ENCODE measurements at places on chromosomes 4 and X.

DNA sequence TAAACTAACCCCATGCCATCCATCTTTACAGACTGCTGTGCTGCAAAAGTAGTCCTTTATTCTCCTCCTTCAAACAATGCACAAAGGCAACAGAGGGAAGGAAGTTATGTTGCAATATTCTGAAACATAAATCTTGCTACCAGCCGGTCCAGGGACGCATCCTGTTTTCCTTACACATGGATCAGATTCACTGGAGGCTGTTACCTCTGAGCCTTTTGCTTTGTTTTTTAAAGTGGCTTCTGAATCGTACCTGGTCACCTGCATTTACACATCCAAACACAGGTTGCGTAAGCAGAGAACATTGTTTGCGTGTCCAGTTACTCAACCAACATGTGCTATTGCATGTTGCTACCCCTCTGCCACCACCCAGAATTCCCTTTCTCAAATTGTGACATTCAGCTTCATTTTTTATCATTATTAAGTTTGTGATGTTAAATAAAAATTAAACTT, 8.8 kb downstream of the PPARGC1A start:
- H3K27me3 ChIP-seq, result no peaks in the 10 kb centered on the region
- H3K27ac ChIP-seq, result no peak overlapping the region
- DNase-seq, result no peak
- H3K36me3 ChIP-seq, result no peaks in the 10 kb centered on the region

DNA sequence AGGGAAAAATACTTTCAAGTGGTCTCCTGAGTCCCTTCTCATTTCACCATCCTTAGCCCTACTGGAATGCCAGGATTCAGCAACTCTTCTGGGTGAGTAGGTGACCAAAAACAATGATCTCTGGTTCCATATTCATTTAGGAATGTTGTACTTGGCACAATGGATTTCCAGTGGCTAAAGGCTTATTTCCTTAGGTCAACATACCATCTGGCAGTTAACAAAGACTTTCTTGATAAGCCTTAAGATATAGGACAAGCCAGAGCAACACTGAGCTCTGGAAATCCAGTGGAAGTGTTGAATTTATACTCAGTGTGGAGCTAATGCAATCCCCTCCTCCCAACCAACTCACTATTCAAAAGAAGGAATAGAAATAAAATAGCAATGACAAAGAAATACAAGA, 139.4 kb upstream of the EMCN start:
- no peaks in the 10 kb centered on the region for H3K4me1 ChIP-seq
- H3K36me3 ChIP-seq, result no peaks in the 10 kb centered on the region
- no peak overlapping the region for H3K27ac ChIP-seq

DNA sequence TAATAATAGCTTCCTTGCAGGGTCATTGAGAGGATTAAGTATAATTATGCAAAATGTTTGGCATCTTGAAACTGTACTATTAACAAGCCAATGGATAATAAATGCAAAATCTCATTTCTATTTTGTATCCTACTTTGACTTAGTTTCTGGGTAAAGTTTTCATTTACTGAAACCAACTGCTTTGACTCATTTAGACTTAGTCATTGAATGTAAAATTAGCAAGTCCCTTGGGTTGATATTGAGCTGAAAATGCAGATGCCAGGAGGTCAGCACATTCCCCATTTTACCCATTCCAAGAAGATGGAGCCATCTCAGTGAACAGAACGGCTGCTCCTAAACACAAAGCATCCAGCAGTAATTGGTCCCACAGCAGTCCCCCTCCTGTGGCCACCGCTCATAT, 74.7 kb upstream of the GATB start:
- DNase-seq, result no peak
- H3K4me3 ChIP-seq, result no peak overlapping the region
- H3K4me1 ChIP-seq, result no peaks in the 10 kb centered on the region
- H3K27ac ChIP-seq, result no peak overlapping the region
- no peaks in the 10 kb centered on the region for H3K36me3 ChIP-seq
- no peaks in the 10 kb centered on the region for H3K27me3 ChIP-seq

- no peaks in the 10 kb centered on the region for H3K4me1 ChIP-seq
- no peaks in the 10 kb centered on the region for H3K27me3 ChIP-seq
- DNase-seq, result no peak
- no peak overlapping the region for H3K27ac ChIP-seq
These were observed 20.8 kb downstream of the ABHD18 start for GRCh38 chr4:127985989-127986388.

DNA sequence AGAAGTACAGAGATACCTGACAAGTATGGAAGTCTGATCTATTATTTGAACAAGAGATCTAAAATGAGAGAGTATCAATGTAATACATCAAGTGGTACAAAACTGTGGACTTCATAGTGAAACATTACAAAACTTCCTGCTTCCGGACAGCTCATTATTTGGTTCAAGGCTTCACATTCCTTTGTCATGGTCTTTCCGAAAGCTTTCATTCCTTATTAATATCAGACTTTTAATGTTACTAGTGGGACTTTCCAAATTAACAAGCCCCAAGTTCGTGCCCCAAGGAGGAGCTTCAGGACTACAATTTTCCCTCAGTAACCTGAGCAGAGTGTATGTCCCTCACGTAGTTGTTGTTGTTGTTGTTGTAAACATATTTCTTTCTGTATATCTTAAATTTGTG, 1.2 kb downstream of the CHIC2 start:
- H3K4me1 ChIP-seq, result peaks cover 54% of the 10 kb centered on the region
- H3K27ac ChIP-seq, result peak overlapping the region; percentile 98
- no peaks in the 10 kb centered on the region for H3K36me3 ChIP-seq
- H3K27me3 ChIP-seq, result no peaks in the 10 kb centered on the region
- H3K4me3 ChIP-seq, result peak overlapping the region; percentile 92

GRCh38 chr4:184648054-184648312, 1.3 kb downstream of the CASP3 start:
- peak overlapping the region; percentile 95 for H3K27ac ChIP-seq
- peak overlapping the region; percentile 86 for H3K4me3 ChIP-seq
- peaks cover 44% of the 10 kb centered on the region for H3K4me1 ChIP-seq
- H3K36me3 ChIP-seq, result peaks cover 5% of the 10 kb centered on the region

- H3K36me3 ChIP-seq, result no peaks in the 10 kb centered on the region
- H3K4me1 ChIP-seq, result no peaks in the 10 kb centered on the region
- no peak overlapping the region for H3K4me3 ChIP-seq
- H3K27me3 ChIP-seq, result no peaks in the 10 kb centered on the region
These were observed 92.3 kb downstream of the UCHL1 start for GRCh38 chr4:41349021-41349420.

- no peaks in the 10 kb centered on the region for H3K36me3 ChIP-seq
- peaks cover 10% of the 10 kb centered on the region for H3K4me1 ChIP-seq
These were observed 395 bp upstream of the SOWAHB start for GRCh38 chr4:76898385-76898692.

- H3K27ac ChIP-seq, result peak overlapping the region; percentile 58
- H3K36me3 ChIP-seq, result no peaks in the 10 kb centered on the region
- peaks cover 17% of the 10 kb centered on the region for H3K4me1 ChIP-seq
- no peaks in the 10 kb centered on the region for H3K27me3 ChIP-seq
- no peak for DNase-seq
- H3K4me3 ChIP-seq, result no peak overlapping the region
These were observed 119.2 kb downstream of the IRF2 start for GRCh38 chr4:184355111-184355604.

DNA sequence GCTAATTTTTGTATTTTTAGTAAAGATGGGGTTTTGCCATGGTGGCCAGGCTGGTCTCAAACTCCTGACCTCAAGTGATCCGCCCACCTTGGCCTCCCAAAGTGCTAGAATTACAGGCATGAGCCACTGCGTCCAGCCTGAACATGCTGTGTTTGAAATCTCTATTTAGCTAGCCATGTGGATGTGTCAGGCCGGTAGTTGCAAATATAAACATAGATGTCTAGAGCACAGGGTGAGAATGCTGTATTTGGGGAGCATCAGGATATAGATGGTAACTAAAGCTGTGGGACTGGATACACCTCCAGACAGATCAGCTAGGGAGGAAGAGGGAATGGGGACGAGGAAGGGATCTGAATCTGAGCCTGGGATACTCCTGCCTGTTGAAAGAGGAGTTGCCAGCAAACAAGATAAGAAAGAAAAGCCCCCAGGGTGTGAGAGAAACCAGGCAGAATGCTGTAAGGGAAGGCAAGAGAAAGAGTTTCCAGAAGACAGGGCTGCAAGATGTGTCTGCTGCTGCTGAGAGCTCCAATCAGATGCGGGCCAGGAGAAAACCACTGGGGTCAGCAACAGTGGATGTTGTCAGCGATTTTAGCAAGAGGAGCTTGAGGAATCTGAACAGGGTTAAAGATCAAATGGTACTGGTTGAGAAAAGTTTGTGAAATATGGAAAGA, 177.4 kb downstream of the PALLD start:
- H3K4me1 ChIP-seq, result peaks cover 4% of the 10 kb centered on the region
- H3K27me3 ChIP-seq, result no peaks in the 10 kb centered on the region
- DNase-seq, result no peak
- no peaks in the 10 kb centered on the region for H3K36me3 ChIP-seq
- no peak overlapping the region for H3K27ac ChIP-seq

DNA sequence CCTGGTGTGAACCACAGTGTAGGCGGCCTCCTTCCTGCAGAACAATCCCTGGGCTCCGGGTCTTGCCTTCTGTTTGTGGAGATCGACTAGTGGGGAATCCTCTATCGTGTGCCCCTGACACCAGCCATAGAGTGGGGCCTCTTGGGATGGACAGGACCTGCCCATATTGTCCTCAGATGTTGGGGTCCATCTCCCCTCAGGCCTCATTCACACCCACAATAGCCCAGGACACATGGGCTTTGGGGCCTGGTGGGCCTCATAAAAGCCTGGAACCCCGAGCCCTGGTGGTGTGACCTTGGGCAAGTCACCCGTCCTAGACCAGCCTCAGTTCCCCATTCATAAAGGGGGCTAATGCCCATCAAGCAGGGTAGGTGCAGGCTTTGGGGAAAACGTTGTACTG, 13.2 kb upstream of the GAGE10 start:
- H3K4me3 ChIP-seq, result no peak overlapping the region
- H3K27me3 ChIP-seq, result no peaks in the 10 kb centered on the region
- no peaks in the 10 kb centered on the region for H3K4me1 ChIP-seq
- no peaks in the 10 kb centered on the region for H3K36me3 ChIP-seq
- DNase-seq, result no peak

- H3K4me1 ChIP-seq, result no peaks in the 10 kb centered on the region
- H3K4me3 ChIP-seq, result no peak overlapping the region
- no peak overlapping the region for H3K27ac ChIP-seq
- H3K36me3 ChIP-seq, result no peaks in the 10 kb centered on the region
- DNase-seq, result no peak
These were observed 696.9 kb downstream of the PCDH7 start for GRCh38 chr4:31417040-31417439.

DNA sequence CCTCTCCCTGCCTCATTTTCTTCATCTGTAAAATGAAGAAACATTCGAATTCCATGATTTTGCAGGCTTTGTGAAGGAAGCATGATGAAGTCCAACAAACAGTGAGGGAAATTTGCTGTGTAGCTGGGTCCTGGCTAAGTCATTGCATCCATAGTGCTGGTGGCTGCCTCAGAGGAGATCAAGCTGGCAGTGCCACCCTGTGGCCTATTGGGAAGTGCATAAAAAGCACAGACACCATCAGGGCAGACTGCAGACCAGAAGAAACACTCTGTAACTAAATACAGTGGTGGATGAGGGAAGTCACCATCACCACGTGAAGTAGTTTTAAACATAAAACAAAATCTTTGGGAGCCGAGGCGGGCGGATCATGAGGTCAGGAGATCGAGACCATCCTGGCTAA, 40.7 kb upstream of the DDX3X start:
- no peaks in the 10 kb centered on the region for H3K4me1 ChIP-seq
- no peaks in the 10 kb centered on the region for H3K27me3 ChIP-seq
- no peak overlapping the region for H3K4me3 ChIP-seq
- no peak overlapping the region for H3K27ac ChIP-seq
- DNase-seq, result no peak

DNA sequence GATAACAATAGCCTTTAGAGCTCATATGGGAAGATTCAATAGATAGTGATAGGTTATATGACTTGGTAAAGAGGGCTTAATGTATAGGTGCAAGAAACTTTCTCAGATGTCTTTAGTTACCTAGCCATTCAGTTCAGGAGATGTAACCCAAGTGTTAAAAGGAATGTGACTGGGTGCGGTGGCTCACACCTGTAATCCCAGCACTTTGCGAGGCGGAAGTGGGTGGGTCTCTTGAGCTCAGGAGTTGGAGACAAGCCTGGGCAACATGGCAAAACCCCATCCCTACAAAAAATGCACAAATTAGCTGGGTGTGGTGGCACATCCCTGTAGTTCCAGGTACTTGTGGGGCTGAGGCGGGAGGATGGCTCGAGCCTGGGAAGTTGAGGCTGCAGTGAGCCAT, 7.9 kb downstream of the TET2 start:
- no peak overlapping the region for H3K4me3 ChIP-seq
- no peaks in the 10 kb centered on the region for H3K27me3 ChIP-seq
- H3K4me1 ChIP-seq, result peaks cover 13% of the 10 kb centered on the region
- DNase-seq, result no peak
- H3K27ac ChIP-seq, result no peak overlapping the region
- H3K36me3 ChIP-seq, result no peaks in the 10 kb centered on the region

- H3K4me1 ChIP-seq, result no peaks in the 10 kb centered on the region
- no peak overlapping the region for H3K27ac ChIP-seq
- no peak for DNase-seq
- H3K27me3 ChIP-seq, result no peaks in the 10 kb centered on the region
- H3K36me3 ChIP-seq, result no peaks in the 10 kb centered on the region
These were observed 1062.5 kb downstream of the ADGRL3 start for GRCh38 chr4:62262676-62263075.

GRCh38 chr4:152970102-152970820, 34.1 kb downstream of the FHDC1 start:
- H3K4me3 ChIP-seq, result no peak overlapping the region
- H3K27me3 ChIP-seq, result no peaks in the 10 kb centered on the region
- no peak for DNase-seq
- peaks cover 12% of the 10 kb centered on the region for H3K4me1 ChIP-seq
- peaks cover 17% of the 10 kb centered on the region for H3K36me3 ChIP-seq

DNA sequence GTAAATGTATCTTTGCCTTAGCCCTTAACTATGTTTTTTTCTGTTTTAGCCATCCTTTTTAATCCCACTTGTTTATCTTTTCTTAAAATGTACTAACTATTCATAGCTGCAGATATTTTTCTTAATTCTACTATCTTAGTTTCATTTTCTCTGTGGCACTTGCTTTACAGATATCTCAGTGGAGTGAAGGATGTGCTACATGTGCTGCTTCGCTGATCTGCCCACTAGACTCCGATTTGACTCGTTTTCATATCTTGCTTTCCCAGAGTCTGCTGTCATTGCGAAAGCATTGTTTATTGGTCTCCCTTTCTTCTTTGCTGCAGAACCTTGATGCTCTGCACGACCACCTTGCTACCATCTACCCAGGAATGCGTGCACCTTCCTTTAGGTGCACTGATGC, 30.6 kb downstream of the GUCY1B1 start:
- no peaks in the 10 kb centered on the region for H3K27me3 ChIP-seq
- H3K4me3 ChIP-seq, result no peak overlapping the region
- H3K4me1 ChIP-seq, result peaks cover 3% of the 10 kb centered on the region
- no peak for DNase-seq

Data from upper lobe of right lung (tissue), 1 donor.